ENCODE measurements at places on chromosomes 1 and 21. TPM values are rescaled to one million over a fixed set of nuclear protein-coding genes. Genes with fewer than 3 reads are reported as not detected.

Gene HSD11B1
- not detected for total RNA-seq

Gene ACKR1
- not detected for total RNA-seq

Gene PCSK9
- 6.0 TPM for total RNA-seq

Gene FMN2
- 4.6 TPM for total RNA-seq

Gene DNTTIP2
- 47.8 TPM for total RNA-seq

Gene TAF5L
- 24.2 TPM for total RNA-seq

Gene RNF220
- total RNA-seq, result 100 TPM

Gene UCK2
- total RNA-seq, result 193 TPM

Gene TSPAN2
- 1.3 TPM for total RNA-seq

Gene SPRR2G
- total RNA-seq, result not detected

Gene TAS1R1
- not detected for total RNA-seq

Gene ABCA4
- 0.29 TPM for total RNA-seq

Gene FMO5
- total RNA-seq, result 3.2 TPM

Gene C1orf226
- 2.6 TPM for total RNA-seq

DNA sequence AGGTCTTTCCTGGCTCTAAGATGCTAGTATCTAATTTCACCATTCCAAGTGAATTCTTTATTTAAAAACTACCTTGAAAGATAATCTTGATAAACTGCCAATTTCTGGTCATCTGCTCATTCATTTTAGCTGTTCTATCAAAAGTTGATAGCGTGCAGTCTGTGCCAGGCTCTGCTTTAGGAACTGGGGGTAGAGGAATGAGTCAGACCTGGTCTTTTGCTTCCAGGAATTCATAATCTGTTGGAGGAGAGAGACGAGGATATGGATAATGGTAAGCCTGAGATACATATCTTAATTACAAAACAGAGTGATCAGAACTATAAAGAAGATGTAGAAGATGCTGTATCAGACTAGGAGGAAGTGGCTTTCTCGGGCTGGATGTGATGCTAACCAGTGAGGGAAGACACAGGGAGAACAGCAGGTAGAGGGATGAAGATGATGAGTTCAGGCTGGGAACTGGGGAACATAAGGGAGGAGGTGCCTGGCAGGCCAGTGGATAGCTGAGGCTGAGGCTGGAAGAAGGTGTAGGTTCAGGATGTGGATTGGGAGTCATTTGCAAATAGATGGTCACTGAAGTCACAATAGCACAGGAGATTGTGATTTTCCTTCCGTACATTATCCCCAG lies 12.3 kb upstream of the PHC2 start:
- H3K4me1 ChIP-seq, result peaks cover 44% of the 10 kb centered on the region
- H3K4me3 ChIP-seq, result no peak overlapping the region
- no peaks in the 10 kb centered on the region for H3K27me3 ChIP-seq
- peak; percentile 59 for DNase-seq

DNA sequence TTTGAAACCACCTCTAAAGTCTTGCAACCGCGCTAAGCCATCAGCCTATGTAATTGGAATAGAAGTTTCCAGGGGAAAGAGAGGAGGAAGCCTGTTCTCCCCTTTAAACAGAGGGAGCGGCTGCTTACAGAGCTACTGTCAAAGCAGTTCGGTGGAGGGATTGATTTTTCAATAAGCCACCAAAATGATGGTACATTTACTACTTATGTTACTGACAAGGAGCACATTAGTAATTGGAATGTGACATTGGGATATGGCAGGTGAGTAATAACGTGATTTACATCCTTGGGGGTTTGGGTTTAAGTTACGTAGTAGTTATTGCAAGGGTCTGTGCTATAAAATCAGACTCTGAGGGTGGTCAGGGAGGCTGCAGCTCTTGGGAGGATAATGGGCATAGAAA lies 257.3 kb downstream of the KAZN start:
- no peak for DNase-seq
- no peaks in the 10 kb centered on the region for H3K4me1 ChIP-seq
- H3K36me3 ChIP-seq, result no peaks in the 10 kb centered on the region
- peaks cover 51% of the 10 kb centered on the region for H3K27me3 ChIP-seq
- no peak overlapping the region for H3K4me3 ChIP-seq

GRCh38 chr1:8352471-8352845 lies 34.5 kb downstream of the SLC45A1 start:
- no peaks in the 10 kb centered on the region for H3K4me1 ChIP-seq
- no peak for DNase-seq
- H3K36me3 ChIP-seq, result peaks cover 5% of the 10 kb centered on the region
- H3K27me3 ChIP-seq, result no peaks in the 10 kb centered on the region
- H3K27ac ChIP-seq, result no peak overlapping the region

- no peaks in the 10 kb centered on the region for H3K36me3 ChIP-seq
- H3K27ac ChIP-seq, result peak overlapping the region; percentile 18
- peak; percentile 58 for DNase-seq
- peaks cover 21% of the 10 kb centered on the region for H3K4me1 ChIP-seq
- no peak overlapping the region for H3K4me3 ChIP-seq
These were observed 9.8 kb downstream of the OVGP1 start for GRCh38 chr1:111417755-111418154.

- DNase-seq, result no peak
- H3K27ac ChIP-seq, result no peak overlapping the region
- peaks cover 12% of the 10 kb centered on the region for H3K4me1 ChIP-seq
- H3K4me3 ChIP-seq, result no peak overlapping the region
- no peaks in the 10 kb centered on the region for H3K27me3 ChIP-seq
- no peaks in the 10 kb centered on the region for H3K36me3 ChIP-seq
These were observed 134.1 kb downstream of the CYYR1 start for GRCh38 chr21:26438976-26439375.

GRCh38 chr1:60911966-60912697 lies 170.2 kb upstream of the NFIA start:
- no peak for DNase-seq
- no peak overlapping the region for H3K27ac ChIP-seq
- H3K36me3 ChIP-seq, result no peaks in the 10 kb centered on the region
- no peaks in the 10 kb centered on the region for H3K4me1 ChIP-seq
- no peak overlapping the region for H3K4me3 ChIP-seq

GRCh38 chr1:226308723-226309397 lies at the start of gene LIN9:
Gene LIN9, minus strand, starts transcription at chr1:226309164. Its CDS starts 25 bp downstream, at chr1:226309139.
- peaks cover 1% of the 10 kb centered on the region for H3K36me3 ChIP-seq
- H3K4me3 ChIP-seq, result peak within 1 kb of the TSS; percentile 98
- DNase-seq, result peak; percentile 99
- H3K27ac ChIP-seq, result peak within 1 kb of the TSS; percentile 75
- peaks cover 22% of the 10 kb centered on the region for H3K4me1 ChIP-seq
- H3K27me3 ChIP-seq, result no peaks in the 10 kb centered on the region

GRCh38 chr21:44012474-44013379 lies 618 bp downstream of the TRAPPC10 start:
- peaks cover 21% of the 10 kb centered on the region for H3K4me1 ChIP-seq
- DNase-seq, result peak; percentile 32
- no peaks in the 10 kb centered on the region for H3K27me3 ChIP-seq

DNA sequence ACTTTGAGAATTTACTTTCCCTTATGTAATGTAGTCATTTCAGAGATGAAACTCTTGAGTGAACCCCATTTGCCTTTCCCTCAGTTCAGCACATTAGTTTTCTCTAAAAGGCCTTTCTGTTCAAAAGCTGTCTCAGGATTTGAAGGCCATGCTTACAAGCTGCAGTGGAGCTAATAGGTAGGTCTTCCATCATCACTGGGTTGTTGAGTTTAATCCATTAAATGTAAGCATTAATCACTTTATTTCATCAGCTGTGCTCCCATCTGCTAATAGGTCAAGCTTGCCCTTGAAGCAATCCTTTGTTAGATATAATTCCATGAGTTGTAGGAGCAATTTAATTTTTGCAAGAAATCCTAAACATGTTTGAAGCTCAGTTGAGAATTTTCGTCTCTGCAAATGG lies 422.2 kb upstream of the ZP4 start:
- H3K27ac ChIP-seq, result no peak overlapping the region
- H3K36me3 ChIP-seq, result no peaks in the 10 kb centered on the region
- DNase-seq, result no peak
- no peaks in the 10 kb centered on the region for H3K4me1 ChIP-seq

DNA sequence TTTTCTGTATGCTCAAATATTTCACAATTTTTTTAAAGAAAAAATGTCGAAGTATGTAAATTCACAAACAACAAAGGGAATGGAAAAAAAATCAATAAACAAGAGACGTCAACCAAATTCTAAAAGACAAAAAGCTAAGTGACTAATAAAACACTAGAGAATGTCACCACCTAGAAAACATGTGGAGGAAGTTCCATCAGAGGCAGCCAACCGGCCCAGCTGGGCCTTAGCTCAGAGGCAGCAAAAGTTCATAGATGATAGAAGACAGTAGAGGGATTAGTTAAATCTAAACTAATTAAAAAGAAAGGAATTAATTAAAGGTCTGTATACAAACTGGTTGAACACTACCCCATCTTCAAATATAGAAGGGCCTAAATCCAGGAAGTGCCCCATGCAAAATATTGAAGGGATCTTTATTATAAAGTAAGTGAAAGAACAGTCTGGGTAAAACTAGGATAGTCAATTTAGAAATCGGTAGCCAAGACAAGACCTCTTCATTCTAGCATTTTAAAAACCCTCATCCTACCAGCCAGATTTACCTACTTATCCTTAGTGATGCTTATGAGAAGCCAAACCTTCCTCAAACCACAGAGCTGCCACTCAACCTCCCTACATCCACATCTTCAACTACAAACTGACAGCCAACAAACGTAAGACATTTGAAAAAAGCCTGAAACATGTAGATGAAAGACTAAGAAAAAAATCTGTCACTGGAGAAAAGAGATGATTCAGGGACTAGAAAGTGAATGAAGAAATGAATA lies 23.7 kb downstream of the MRPL39 start:
- no peak overlapping the region for H3K27ac ChIP-seq
- H3K27me3 ChIP-seq, result no peaks in the 10 kb centered on the region
- H3K4me1 ChIP-seq, result no peaks in the 10 kb centered on the region

- no peak overlapping the region for H3K4me3 ChIP-seq
- no peak for DNase-seq
- H3K4me1 ChIP-seq, result no peaks in the 10 kb centered on the region
- peaks cover 12% of the 10 kb centered on the region for H3K27me3 ChIP-seq
- H3K27ac ChIP-seq, result no peak overlapping the region
These were observed 256.2 kb downstream of the DYRK1A start for GRCh38 chr21:37622755-37623154.

DNA sequence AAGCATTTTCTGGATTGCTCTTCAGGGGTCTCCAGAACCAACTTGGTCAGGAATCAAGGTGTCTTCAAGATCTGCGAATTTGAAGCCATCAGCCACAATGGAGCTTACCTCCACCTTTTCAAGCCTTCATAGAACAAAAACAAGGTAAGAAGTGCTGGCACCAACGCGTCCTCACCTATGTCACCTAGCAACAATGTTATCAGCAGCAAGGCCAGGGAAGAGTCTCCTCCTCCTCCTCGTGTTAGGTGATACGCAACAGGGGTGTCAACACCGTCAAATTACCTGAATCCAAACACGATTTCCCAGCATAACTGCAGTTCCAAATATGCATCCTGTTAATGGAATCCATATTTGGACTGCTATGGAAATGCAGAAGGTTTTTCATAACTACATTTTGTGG lies 4.1 kb upstream of the TIAM1 start:
- H3K4me1 ChIP-seq, result peaks cover 42% of the 10 kb centered on the region
- no peak overlapping the region for H3K27ac ChIP-seq
- H3K36me3 ChIP-seq, result no peaks in the 10 kb centered on the region
- no peaks in the 10 kb centered on the region for H3K27me3 ChIP-seq
- H3K4me3 ChIP-seq, result no peak overlapping the region

DNA sequence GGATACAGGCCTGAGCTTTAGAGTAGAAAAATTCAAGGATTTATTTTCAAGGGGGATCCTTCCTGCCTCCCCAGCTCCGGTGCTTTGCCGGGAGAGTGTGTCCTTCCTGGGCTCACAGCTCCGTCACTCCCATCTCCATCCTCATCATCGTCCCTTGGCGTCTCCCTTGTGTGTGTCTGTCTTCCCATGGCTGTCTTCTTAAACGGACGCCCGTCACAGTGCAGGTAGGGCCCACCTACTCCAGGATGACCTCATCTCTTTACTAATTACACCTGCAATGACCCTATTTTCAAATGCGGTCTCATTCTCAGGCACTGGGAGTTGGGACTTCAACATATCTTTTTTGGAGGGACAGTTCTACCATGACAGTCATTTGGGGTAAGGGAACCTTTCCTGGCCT lies 320.3 kb upstream of the C1orf174 start:
- no peak for DNase-seq
- no peaks in the 10 kb centered on the region for H3K4me1 ChIP-seq
- H3K4me3 ChIP-seq, result no peak overlapping the region
- no peaks in the 10 kb centered on the region for H3K36me3 ChIP-seq
- H3K27ac ChIP-seq, result no peak overlapping the region

- no peak overlapping the region for H3K4me3 ChIP-seq
- H3K36me3 ChIP-seq, result no peaks in the 10 kb centered on the region
- H3K27me3 ChIP-seq, result no peaks in the 10 kb centered on the region
- no peak overlapping the region for H3K27ac ChIP-seq
These were observed 19.5 kb upstream of the UQCRHL start for GRCh38 chr1:15826810-15827507.

DNA sequence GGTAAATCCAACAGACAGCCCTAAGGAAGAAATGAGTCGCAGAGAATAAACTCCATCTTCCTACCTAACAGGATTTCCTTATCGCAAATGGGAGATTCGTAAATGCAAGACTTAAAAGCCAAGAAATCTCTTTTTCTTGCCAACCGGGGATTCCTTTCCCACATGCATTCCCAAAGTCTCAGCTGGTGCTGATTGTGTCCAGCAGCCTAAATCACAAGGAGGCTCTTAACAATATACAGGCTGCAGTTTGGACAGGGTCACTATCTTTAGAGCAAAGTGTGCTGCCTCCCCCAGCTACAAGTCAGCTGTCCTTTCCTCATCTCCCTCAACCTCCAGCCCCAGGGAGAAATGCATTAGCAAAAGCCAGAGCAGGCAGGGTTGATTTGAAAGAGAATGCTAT lies 189.8 kb upstream of the PLXNA2 start:
- H3K4me3 ChIP-seq, result no peak overlapping the region
- no peak overlapping the region for H3K27ac ChIP-seq
- H3K27me3 ChIP-seq, result no peaks in the 10 kb centered on the region
- no peak for DNase-seq

DNA sequence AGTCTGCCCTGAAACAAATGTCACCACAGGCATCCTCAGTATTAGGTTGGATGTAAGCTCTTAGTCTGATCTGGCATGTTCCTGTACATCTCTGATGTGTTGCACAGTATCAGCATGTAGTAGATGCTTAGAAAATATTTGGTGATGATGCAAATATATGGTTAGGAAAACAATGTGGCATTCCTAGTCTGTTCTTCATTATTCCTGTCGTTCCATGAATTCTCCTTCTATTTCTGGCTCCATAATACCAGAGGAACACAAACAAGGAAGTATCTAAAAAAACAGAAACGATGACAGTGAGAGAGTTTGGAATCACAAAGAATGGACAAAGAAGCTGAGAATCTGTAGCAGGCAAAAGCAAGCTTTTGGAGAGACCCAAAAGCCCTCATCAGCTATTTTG lies 236.6 kb downstream of the HHAT start:
- H3K4me1 ChIP-seq, result no peaks in the 10 kb centered on the region
- no peak overlapping the region for H3K27ac ChIP-seq
- no peak overlapping the region for H3K4me3 ChIP-seq

- no peaks in the 10 kb centered on the region for H3K27me3 ChIP-seq
- no peak for DNase-seq
- H3K4me3 ChIP-seq, result no peak overlapping the region
- H3K36me3 ChIP-seq, result peaks cover 77% of the 10 kb centered on the region
These were observed 21.8 kb downstream of the PPT1 start for GRCh38 chr1:40075266-40075665.

GRCh38 chr1:182460550-182460951 lies 10.6 kb downstream of the RGSL1 start:
- H3K4me3 ChIP-seq, result no peak overlapping the region
- no peaks in the 10 kb centered on the region for H3K4me1 ChIP-seq
- no peak for DNase-seq
- H3K27ac ChIP-seq, result no peak overlapping the region
- H3K27me3 ChIP-seq, result peaks cover 59% of the 10 kb centered on the region

- no peaks in the 10 kb centered on the region for H3K36me3 ChIP-seq
- H3K27ac ChIP-seq, result no peak overlapping the region
- no peaks in the 10 kb centered on the region for H3K27me3 ChIP-seq
These were observed 476.2 kb downstream of the CAMTA1 start for GRCh38 chr1:7261490-7261889.
